Activated T-cell treated with anti-CD3 and anti-CD28 coated beads for 48 hours (primary cell): ENCODE measurements at places on chromosomes 11 and 22.

- no peak for DNase-seq
These were observed 316.8 kb upstream of the MPPED2 start for GRCh38 chr11:30902929-30903328.

DNA sequence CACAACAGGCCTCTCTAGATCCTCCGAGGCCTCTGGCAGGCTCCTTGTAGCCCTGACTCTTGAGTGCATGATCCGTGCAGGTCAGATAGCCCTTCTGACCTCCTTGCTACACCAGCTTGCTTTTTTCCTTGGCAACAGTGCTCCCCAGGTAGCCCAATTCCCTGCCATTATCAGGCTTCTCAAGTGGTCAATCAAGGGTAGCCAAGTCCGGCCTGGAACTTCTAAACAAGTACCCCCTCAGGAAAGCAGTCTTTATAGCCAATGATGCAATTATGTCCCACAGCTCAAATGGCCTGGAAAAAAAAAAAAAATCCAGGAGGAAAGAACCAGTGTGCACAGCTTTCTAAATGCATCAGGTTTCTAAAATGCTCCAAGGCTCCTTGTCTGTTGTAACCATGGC, 59.8 kb downstream of the TENM4 start:
- no peak for DNase-seq

DNA sequence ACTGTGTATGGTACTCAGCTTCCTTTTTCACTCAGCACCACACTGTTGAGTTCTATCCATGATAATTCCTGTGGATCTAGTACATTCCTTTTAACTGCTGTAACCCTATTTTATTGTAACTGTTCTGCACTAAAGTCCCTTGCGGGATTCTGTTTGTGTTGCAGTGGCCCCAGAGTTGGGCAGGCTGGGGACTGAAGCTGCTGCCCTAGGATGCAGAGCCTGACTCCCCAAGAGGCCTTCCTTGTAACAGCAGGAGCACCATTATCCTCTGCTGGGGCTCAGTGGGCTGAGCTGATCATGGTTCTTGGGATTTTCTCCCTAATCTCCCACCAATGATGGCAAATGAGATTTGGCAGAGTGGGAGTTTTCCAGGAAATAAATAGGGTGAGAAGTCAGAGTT, 77.7 kb downstream of the CABIN1 start:
- no peak for DNase-seq

- no peak for DNase-seq
These were observed 12.4 kb downstream of the NLRP14 start for GRCh38 chr11:7032692-7033091.

GRCh38 chr11:118895093-118896039, 11.7 kb downstream of the CXCR5 start:
- DNase-seq, result no peak

DNA sequence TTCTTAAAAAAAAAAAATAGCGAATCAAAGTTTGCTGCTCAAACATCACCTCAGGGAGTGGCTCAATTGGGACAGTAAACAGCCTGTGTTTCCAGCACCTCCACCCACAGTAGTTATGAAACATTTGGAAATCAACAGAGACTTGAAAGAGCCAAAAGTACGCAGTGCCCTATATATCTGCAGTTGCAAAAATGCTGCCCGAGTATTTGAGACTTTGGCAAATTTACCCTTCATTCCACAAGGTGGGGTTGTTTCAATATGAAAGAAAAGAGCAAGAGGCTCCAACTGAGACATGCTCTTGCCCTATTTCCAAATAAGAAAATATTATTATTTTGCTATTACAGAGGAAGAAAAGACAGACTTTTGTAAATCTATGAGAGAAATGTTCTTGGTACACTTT, 851.1 kb upstream of the RAG2 start:
- DNase-seq, result no peak

GRCh38 chr11:94120946-94121345, 7.7 kb upstream of the PANX1 start:
- no peak for DNase-seq

DNA sequence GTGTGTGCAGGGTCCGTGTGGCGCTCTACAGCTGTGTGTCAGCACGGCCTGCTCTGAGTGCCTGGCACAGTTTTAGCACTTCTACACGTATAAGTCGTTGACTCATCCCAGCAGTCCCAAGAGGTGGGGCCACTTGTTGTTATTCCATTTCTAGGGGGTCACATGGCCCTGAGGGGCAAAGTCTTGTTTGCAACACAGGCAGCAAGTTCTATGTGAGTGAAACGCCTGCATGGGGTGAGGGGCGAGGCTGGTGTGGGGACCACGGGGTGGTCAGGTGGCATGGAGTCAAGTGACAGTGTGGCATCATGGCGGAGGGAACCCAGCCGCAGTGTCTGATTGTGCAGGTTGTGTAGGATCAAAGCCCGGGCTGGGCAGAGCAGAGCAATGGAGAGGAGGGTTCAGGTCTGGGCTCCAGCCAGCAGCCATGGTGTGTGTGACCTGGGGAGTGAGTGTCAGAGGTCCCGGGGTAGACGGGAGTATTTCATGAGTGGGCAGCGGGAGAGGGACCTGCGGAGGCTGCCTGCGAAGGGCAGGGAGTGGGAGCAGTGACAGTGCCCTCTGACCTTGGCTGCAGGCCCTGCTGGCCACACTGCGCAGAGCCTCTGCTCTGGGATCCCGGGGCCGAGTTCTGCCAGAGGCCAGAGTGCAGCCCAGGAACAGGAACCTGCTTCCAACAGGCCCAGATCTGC, 27.9 kb downstream of the SHANK3 start:
- DNase-seq, result no peak

DNA sequence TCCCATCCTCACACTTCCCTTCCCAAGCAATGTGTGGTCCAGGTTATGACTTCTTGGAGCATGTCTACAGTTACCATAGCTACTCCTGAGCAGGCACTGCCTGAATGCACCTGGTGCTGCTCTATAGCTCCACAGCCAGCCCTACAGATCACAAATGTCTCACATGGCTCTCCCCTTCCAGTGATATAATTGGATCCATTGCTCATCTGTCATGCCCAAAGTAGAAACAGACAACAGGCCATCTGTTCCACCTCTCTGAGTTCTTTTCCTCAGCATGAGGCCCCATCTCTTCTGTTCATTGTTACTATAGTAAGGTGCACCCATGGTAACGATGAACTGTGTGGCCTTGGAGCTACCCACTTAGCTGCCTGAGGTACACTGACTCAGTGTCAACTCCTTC, 320.3 kb upstream of the ZC3H12C start:
- DNase-seq, result no peak

- DNase-seq, result no peak
These were observed 15.8 kb upstream of the TXNRD2 start for GRCh38 chr22:19957445-19957844.

- DNase-seq, result no peak
These were observed 107.0 kb upstream of the THY1 start for GRCh38 chr11:119529936-119530335.

GRCh38 chr11:114440121-114440860, 1.0 kb downstream of the REXO2 start:
- no peak for DNase-seq

GRCh38 chr22:46862418-46863324, 100.2 kb downstream of the TBC1D22A start:
- DNase-seq, result no peak

DNA sequence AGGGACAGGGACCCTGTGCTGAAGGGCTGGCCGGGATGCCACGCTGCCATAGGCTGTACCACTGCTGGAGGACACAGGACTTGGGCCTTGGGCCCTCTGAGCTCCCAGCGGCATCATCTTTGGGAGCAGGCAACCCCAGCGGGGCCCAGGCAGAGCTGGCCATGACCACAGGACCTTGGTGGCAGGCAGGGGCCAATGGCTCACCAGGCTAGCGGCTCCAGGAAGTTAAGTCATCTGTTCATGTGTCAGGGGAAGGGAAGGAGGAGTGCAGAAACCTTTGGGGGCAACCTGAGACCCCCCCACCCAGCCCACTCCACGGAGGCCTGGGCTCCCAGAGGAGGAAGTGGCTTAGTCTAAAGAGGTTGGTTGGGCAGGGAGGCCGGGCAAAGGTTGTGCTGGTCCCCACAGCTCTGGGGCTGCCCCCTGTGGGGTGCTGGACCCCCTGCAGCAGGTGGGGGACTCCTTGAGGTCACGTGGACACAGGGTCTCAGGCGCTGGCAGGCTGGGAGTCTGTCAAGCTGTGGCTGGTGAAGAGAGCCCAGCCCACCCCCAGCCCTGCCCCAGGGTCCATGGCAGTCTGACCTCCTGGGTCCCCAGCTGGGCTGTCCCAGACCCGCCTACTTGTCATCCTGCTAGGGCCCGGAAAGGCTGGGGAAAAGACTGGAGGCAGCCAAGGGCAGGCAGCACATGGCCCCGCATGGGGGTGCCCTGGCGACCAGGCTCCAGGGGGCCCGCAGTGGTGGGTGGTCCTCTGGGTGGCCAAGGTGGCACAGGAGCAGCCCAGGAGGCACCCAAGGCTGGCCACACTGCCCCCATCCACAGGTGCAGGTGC, 184.3 kb downstream of the IGLL1 start:
- no peak for DNase-seq

DNA sequence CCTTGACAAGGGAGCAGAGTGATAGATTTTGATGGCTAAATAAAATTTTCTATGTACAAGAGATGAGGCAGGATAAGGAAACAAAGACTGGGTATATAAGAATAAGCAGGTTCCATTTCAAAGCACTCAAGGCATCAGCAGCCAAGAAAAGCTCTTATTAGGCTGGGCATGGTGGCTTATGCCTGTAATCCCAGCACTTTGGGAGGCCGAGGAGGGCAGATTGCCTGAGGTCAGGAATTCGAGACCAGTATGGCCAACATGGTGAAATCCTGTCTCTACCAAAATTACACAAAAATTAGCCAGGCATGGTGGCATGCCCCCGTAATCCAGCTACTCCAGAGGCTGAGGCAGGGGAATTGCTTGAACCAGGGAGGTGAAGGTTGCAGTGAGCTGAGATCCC, 563.4 kb upstream of the CCDC179 start:
- no peak for DNase-seq

DNA sequence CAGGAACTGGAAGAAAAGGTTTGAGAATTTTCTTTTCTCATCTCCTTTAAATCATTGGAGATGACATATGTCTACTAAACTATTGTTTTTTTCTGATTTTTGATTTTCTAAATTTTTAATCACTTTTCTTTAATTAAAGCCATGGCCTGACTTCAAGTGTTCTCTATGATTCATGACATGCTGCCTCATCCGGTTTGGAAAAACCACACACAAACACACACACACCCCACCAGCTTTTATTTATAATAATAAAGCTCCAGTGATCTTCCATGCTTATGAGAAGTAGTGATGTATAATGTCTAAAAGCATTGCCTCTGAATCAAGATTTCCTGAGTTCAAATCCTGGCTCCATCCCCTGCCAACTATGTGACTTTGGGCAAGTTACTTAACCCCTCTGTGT, 179.2 kb downstream of the SPON1 start:
- no peak for DNase-seq

DNA sequence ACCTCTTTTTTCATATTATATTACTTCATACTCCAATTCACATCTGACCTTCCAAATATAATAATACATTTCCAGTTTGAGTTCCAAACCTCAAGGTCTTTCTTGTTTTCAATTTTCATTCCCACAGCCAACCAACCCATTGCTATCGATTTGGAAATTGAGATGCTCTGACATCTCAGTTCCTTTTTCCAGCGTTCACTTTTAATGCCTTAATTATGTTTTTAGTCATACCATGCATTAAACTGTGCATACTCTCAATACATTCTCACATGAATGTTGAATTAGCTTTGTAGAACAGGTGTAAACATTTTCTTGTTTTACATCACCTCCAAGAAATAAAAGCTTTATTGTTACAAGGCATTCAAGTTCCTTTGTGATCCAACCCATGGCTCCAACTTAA, 294.2 kb upstream of the ANO3 start:
- no peak for DNase-seq

GRCh38 chr11:67057205-67057672, 592 bp downstream of the RHOD start:
- DNase-seq, result no peak

GRCh38 chr11:75910426-75911145, 95.6 kb downstream of the UVRAG start:
- DNase-seq, result no peak

DNA sequence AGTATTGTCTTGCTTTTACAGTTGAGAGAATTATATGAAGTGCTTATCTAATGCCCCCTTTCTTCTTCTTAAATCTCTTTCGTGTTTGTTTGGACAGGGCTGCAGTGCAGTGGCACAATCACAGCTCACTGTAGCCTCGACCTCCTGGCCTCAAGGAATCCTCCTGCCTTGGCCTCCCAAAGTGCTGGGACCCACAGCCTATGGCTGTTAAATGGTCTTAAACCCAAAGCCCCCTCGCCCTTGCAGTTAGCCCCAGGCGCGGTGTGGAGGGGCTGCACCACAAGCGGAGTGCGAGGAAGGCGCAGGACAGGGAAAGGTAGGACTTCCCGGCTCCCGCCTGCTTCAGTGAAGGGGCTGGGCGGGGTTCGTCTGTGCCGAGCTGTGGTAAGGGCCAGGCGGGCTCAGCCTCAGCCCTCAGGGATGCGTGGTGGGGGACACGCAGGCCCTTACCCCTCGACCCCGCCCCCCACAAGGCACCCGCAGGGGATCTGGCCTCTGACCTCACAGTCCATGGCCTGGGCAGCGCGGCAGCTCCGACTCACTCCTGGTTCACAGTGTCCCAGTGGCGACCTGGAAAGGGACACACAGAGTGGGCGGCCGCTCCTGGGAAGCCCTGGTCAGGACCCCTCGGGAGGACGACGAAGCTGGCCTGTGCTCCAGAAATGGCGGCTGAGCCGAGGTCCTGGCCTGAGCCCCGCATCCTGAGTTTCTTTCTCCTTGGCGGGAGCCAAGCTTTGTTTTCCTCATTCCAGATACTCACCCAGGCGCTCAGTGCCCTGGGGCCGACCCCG, 24.5 kb downstream of the BID start:
- DNase-seq, result no peak

GRCh38 chr11:128022007-128022368, 565.4 kb downstream of the ETS1 start:
- DNase-seq, result no peak

- no peak for DNase-seq
These were observed 9.2 kb upstream of the STT3A start for GRCh38 chr11:125583496-125583895.

DNA sequence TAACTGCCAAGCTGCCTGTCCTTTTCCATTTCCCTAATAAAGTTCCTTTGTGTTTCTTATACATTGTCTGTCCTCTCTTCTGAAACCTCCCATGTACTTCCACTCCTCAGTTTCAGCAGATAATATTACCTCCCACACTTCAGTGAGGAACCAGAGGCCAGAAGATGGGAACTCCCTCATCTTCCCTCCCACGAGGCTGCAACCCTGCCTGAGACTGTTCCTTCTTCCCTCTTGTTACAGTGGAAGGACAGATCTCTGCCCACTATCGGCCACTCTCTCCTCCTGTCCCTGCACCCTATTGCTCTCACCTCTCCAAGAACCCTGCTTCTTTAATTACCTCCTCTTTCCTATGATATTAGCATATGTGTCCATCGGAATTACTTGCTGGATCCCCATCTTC, 38.1 kb upstream of the SWAP70 start:
- no peak for DNase-seq
